ENCODE measurements at places on chromosomes 1 and 21. TPM values are rescaled to one million over a fixed set of nuclear protein-coding genes. Genes with fewer than 3 reads are reported as not detected.

MCL1 gene
- polyA plus RNA-seq = 99.6 TPM

CNR2 gene
- 52.1 TPM for polyA plus RNA-seq

CYB561D1 gene
- polyA plus RNA-seq = 8.6 TPM

SPATA21 gene
- not detected for polyA plus RNA-seq

ACAP3 gene
- polyA plus RNA-seq = 10.5 TPM

SH3BP5L gene
- 4.9 TPM for polyA plus RNA-seq

CACHD1 gene
- 0.08 TPM for polyA plus RNA-seq

OPTC gene
- not detected for polyA plus RNA-seq

ZNF697 gene
- polyA plus RNA-seq = not detected

SPRR2F gene
- polyA plus RNA-seq = not detected

AIRE gene
- 0.45 TPM for polyA plus RNA-seq

HTR6 gene
- polyA plus RNA-seq = not detected

ADGRL4 gene
- polyA plus RNA-seq = not detected

LCE1B gene
- polyA plus RNA-seq = not detected

VAMP3 gene
- polyA plus RNA-seq = 29.3 TPM

EXTL1 gene
- polyA plus RNA-seq = not detected

F13B gene
- polyA plus RNA-seq = not detected

PLK3 gene
- polyA plus RNA-seq = 9.6 TPM

LIN28A gene
- polyA plus RNA-seq = not detected

GNPAT gene
- polyA plus RNA-seq = 40.1 TPM

ADAMTSL4 gene
- 0.30 TPM for polyA plus RNA-seq

NR1I3 gene
- not detected for polyA plus RNA-seq

ILDR2 gene
- not detected for polyA plus RNA-seq

LAMC2 gene
- polyA plus RNA-seq = not detected

CDKN2C gene
- polyA plus RNA-seq = 6.0 TPM

HEYL gene
- polyA plus RNA-seq = not detected

FAM72C gene
- not detected for polyA plus RNA-seq

IL19 gene
- not detected for polyA plus RNA-seq

TNNI3K gene
- not detected for polyA plus RNA-seq

SPATA6 gene
- 2.2 TPM for polyA plus RNA-seq

EIF4G3 gene
- polyA plus RNA-seq = 13.1 TPM

HORMAD1 gene
- polyA plus RNA-seq = 0.84 TPM

GNAT2 gene
- polyA plus RNA-seq = not detected

RUNX3 gene
- polyA plus RNA-seq = 30.1 TPM

PIK3C2B gene
- 8.1 TPM for polyA plus RNA-seq

ITGB2 gene
- polyA plus RNA-seq = 294 TPM

GJA8 gene
- polyA plus RNA-seq = not detected

ACKR1 gene
- not detected for polyA plus RNA-seq

COL24A1 gene
- polyA plus RNA-seq = not detected

LMO4 gene
- polyA plus RNA-seq = 34.8 TPM

OR2T35 gene
- polyA plus RNA-seq = not detected

TRIM67 gene
- not detected for polyA plus RNA-seq

CFHR4 gene
- polyA plus RNA-seq = not detected

All from IgD-negative memory B cell (primary cell).